ENCODE measurements at places on chromosomes 12 and 14.
A peak's percentile ranks its signal among the peaks of the same experiment; 100 is the strongest.

- DNase-seq = no peak
Measured at GRCh38 chr12:75982169-75982564, 49.4 kb downstream of the PHLDA1 start.

GRCh38 chr12:70936203-70936813, 15.8 kb upstream of the PTPRR start:
- DNase-seq = no peak

DNA sequence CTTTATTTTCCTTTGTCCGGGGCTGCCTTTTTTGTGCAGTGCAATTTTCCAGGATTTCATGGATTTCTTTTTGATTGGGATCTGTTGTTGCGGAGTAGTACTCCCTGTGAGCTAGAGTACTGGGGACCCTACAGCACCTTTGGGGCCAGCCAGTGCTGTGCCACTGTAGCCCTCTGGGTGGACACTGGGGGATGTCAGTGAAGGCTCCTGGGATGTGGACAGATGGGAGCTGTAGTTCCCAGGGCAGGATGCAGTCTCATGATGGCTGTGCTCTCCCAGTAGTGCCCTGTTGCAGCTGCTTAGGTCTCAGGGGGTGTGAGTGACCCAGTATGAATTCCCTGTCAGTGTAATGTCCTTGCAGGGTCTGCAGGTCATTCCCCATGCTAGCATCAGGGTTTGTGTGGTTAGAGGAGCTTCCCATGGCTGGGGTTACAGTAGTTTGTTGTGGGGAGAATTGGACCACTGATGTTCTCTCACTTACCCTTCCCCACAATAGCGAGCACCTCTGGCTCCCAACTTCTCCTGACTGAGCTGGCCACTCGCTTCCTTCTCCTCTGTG, 72.2 kb downstream of the BRMS1L start:
- no peak for DNase-seq

GRCh38 chr14:54590481-54590880, 23.6 kb downstream of the SAMD4A start:
- DNase-seq = no peak

DNA sequence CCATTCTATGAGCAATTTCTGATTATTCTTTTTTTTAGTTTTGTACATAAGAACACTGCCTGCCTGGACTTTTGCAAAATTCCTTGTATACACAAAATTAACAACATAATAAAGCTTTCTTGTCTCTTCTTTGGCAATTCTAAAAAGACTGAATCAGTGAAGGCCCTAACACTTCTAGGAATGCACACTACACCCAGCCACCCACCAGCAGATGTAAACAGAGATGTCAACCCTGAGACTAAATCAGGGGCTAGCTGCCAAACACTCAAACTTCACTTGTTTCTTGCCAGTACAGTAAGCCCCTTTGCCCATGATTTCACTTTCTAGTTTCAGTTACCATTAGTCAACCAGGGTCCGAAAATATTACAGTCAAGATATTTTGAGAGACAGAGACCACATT, 15.5 kb downstream of the DCAF5 start:
- no peak for DNase-seq

- no peak for DNase-seq
Measured at GRCh38 chr12:120639771-120640721, at the start of gene CABP1. CABP1 (plus strand) TSS chr12:120640626; CDS start chr12:120640686, 60 bp downstream.

DNA sequence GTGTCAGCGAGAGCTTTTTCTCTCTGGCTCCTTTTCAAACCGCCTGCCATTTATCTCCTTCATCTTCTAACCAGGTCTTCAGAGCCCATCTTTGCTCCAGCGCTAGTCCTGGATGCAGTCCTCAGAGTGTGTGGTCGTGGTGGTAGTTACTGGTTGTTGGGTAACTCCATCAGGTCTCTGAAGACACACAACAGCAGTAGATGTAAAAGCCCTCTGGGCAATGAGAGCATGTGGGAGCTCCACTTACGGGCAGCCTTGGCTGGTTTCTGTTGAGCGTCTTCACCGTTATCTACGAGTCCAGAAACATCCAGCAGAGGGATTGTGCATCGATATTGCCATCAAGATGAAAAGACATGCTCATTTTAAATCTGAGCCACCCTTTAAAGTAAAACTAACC, 61.2 kb downstream of the FBXL14 start:
- no peak for DNase-seq

DNA sequence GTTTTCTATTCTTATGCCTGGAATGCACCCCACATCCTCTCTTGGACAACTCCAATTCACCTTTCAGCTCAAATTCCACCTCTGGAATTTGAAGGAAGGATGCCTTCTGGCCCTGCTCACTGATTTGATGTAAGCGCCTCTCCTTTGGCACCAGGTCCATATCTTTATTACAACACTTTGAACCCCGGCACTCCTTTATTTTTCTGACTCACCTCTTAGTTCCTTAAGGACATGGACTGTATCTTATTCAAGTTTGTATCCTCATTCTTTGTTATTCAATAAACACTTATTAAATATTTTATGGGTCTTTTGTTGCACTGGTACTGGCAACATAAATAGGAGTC, 3.1 kb downstream of the GALC start:
- DNase-seq = no peak

- no peak for DNase-seq
Measured at GRCh38 chr12:46430340-46430948, 57.9 kb upstream of the SLC38A2 start.

GRCh38 chr14:63266106-63266505, 52.6 kb downstream of the GPHB5 start:
- no peak for DNase-seq

DNA sequence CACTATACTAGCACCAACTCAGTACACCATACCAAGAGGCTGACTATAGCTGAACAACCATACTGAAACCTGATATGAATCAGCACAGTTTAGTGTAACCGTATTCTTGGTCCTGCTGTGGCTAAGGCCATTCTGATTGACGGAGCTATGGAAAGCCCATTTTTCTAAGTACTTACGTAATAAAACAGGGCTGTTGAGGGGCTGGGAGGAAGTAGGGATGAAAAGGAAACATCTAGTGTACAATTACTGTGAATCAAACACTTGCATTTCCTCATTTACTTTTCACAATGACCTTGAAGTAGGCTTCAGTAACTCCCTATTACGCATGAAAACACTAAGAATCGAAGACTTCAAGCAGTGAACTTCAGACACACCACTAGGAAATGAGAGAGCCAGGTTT, 198.2 kb downstream of the BTG1 start:
- DNase-seq = no peak

DNA sequence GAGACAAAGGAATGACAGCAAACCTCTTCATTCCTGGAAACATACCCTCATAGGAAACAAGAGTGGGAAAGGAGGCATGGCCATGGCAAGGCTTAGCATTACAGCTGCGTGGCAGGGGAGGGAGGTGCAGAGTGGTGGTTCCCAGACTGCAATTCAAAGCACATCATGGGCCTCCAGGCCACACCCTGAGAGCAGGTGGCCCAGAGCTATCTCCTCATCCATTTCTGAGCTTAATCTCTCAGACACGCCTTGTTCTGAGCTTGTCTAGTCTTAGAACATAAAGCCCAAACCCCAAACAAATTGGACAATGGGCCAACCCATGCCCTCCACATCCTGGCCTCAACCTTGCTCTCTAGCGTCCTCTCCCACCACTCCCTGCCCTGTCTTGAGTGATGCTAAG, 5.9 kb upstream of the KRT3 start:
- no peak for DNase-seq

GRCh38 chr12:71664411-71665089, 449 bp downstream of the THAP2 start:
- no peak for DNase-seq

GRCh38 chr12:26636710-26637328, 196.2 kb downstream of the ITPR2 start:
- DNase-seq = no peak

- no peak for DNase-seq
Measured at GRCh38 chr14:50605766-50606165, 45.8 kb downstream of the ATL1 start.

DNA sequence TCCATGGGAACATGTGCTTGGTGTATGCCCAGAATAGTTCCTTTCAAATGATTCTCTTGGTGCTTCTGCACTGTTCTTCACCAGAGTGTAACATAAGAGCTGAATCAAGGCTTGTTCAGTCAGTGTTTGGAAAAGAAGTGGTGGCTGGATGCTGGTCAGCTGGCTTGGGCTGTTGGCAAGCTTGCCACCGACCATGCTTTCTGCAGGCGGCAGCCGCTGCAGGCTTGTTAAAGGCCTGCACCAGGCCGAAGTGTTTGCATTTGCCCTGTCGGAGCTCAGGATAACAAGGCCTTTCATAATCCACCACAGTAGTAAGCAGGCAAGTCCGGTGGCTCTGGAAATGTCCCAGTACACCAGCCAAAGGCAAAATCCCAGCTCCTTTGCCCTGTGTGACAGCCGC, 26.9 kb downstream of the DAAM1 start:
- peak; percentile 97 for DNase-seq

GRCh38 chr14:27190296-27190695, 592.5 kb upstream of the NOVA1 start:
- no peak for DNase-seq

DNA sequence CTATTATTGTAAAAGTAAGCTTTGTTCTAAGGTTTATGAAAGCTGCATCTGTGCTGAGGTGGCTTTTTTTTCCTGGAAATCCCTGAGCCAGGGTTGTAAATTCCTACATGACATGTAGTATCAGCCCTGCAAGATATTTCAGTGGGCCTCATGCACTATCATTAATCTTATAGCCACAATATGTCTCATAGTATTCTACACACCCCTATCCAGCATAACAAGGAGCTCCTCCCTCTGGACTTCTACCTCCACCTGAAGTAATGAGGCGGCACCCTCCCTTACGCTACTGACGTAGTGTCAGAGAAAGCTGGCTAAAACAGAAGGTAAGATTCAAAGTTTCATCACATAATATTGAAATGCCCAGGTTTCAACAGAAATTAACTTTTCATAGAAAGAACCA, 35.5 kb downstream of the SLC5A8 start:
- DNase-seq = no peak

GRCh38 chr12:18074001-18074400, 16.0 kb downstream of the RERGL start:
- no peak for DNase-seq

DNA sequence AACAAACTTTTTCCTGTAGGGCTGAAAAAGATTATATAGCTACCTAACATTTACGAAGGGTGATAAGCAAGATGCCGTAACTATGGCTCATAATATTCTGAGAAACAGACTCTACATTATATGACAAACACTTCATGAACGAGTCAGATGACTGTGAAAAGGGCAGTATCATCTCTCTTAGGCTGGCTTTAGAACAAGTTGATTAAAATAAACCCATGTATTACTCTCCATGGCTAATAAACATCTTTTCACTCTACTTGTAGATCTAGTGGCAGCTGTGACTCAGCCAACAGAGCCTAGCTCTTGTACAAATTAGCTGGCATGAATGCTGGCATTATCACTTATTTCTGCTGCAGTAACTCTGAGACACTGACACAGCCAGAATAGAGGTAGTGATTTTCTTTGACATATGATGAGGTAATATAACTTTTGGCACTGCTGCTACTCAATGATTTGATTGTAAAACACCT, 47.1 kb downstream of the SLC2A13 start:
- no peak for DNase-seq

DNA sequence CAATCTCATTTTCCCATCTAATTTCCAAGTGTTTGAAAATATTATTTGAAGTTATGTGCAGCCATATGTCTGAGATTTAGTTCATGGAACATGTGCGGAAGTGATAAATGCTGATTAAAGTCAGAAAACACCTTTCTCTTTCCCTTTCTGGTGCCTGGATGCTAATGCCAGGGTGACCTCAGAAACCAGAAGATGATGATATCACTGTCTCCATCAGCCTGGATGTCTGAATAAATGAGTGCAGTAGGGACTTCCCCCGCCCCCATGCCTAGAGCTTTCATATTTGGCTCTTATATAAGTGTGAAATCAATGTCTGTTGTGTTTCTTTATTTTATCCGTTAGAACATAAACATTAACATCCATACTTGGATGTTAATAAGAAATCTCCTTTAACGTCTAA, 261.9 kb upstream of the LRIG3 start:
- DNase-seq = no peak

GRCh38 chr12:119100933-119101332, 77.8 kb upstream of the HSPB8 start:
- DNase-seq = no peak

DNA sequence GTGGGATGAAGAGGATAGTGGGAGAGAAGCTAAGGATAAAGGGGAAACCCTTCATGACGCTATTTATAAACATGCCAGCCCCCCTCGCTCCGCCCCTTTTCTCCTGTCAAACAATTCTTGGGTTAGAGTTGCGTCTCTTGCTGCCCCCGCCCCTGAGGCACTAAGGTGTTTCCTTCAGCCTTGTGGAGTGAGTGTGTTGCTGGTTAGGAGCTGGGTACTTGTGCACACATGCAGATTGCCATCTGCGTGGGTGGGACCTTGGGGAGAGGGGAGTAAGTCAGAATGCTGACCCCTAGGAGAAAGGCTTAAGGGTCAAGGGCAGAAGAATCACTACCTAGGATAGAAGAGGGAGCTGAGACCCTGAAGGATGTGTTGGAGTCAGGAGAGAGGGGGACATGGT, 5.4 kb downstream of the FOXJ2 start:
- DNase-seq = no peak

- DNase-seq = no peak
Measured at GRCh38 chr14:21093769-21094681, 4.4 kb downstream of the ZNF219 start.

DNA sequence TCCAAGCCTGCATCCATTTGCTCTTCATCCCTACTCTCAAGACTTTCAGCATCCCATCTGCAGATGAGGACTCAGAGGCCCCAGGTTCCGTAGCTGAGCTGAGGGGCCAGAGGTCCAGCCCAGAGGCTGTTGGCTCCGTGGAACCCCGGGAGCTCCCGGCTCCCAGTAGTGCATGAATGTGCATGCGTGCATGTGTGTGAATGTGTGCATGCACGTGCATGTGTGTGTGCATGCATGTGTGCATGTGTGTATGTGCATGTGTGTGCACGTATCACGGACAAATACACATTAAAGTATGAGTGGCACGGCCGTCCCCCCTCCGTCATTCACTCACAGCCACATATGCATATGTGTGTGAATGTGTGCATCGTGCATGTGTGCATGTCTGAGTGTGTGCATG, 149.9 kb downstream of the KIF26A start:
- no peak for DNase-seq

DNA sequence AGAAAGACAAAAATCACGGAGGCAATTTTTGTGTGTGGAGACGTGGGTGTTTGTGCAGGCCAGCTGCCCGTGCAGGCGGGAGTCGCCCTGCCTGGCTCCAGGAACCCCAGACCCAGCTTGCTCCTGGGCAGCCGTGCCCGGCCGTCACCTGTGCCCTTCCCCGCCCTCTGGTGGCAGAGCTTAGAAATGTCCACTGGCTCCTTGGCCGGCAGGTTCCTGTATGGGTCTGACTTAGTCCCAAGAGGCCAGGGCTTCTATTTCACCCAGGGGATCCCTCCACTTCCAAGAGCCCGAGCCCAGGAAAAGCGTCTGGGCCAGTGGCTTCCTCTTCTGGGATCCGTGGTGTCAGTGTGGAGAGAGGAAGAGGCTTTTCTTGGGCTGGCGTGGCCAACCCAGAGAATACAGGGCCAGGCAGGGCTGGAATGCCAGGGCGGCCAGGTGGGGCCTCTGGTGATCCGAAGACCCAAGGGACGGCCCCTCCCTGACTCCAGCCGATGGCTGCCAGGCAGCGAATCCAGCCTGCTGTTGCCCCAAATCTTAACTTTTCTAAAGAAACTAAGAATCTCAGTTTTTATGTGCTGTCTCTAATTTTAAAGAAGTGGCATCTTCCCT, 120.9 kb downstream of the TMEM132C start:
- DNase-seq = peak; percentile 70

- no peak for DNase-seq
Measured at GRCh38 chr12:124917841-124918621, 3.6 kb upstream of the UBC start.

- DNase-seq = no peak
Measured at GRCh38 chr12:5489760-5490406, 58.0 kb downstream of the NTF3 start.
